ENCODE measurements at places on chromosomes 11 and 22.

DNA sequence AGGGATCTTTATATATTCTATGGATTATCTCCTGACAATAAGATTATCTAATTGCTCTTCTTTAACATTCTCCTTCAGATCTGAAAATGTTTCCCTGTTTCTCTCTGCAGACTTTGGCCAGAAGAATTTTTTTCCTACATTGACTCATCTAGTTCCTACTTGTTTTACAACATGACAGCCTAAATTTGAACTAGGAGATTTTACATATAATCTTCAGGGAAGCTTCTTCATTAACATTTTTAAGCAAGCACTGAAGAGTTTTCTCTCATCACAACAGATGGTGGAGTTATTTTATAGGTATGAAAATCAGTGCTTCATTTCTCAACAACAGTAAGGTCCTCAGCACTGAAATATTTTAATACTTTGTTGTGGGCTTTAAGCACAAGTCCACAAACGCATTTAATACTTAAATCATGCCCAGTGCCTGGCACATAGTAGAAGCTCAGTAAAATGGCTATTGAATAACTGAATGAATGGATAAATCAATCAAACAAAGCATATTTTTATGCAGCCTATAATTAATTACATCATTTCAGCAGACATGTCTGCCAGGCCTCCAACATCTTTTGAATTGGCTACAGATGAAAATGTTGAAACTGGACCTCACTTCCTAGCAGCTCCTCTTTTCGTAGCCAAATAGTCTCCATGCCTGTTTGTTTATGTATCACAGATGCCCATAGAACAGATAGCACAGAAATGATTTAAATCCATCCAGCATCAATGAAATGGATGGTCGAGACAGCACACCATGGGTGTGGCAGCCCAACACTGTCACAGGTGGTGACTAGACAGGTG, 117.3 kb upstream of the POU2AF2 start:
- DNase-seq: no peak

DNA sequence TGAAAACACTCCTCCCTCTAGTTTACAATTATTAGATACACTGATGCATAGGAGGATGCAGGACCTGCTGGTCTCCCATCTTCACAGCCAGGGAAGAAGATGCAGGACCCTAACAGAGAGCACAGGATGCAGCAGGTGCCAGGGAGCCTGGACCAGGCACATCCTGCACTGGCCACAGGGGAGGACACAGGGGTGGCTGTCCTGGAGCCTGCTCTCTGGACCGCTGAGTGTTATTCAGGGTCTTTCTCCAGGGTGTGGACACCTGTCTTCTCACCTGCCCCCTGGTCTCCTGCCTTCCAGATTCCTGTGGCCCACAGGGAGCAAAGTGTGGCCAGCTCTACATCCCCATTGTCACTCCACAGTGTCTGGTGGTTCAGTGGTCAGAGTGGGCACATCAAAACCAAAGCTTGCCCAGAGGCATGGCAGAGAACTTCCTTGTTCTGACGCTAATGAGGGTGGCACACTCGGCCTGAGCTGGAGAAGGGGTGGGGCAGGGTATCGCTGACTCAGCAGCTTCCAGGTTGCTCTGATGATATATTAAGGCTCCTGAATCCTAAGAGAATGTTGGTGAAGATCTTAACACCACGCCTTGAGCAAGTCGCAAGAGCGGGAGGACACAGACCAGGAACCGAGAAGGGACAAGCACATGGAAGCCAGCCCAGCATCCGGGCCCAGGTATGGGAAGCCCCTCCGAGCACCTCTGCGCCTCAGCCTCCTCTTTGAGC, at the start of gene APOBEC3A:
TSS of gene APOBEC3A (plus strand) at position 564 of the 725 bp plus-strand sequence. CDS start at position 647, 83 bp downstream.
- DNase-seq: no peak

DNA sequence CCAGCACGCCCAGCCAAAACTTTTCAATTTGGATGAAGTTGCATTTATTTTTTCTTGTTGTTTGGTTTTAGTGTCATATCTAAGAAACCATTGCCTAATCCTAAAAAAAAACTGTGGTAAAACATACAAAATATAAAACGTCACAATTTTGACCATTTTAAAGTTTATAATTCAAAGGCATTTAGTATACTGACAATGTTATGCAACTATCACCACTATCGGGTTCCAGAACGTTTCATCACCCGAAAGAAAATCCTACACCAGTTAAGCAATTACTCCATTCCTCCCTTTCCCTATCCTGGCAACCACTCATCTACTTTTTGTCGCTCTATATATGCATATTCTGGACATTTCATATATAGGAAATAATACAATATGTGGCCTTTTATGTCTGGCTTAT, 30.5 kb upstream of the PHOX2A start:
- no peak for DNase-seq

DNA sequence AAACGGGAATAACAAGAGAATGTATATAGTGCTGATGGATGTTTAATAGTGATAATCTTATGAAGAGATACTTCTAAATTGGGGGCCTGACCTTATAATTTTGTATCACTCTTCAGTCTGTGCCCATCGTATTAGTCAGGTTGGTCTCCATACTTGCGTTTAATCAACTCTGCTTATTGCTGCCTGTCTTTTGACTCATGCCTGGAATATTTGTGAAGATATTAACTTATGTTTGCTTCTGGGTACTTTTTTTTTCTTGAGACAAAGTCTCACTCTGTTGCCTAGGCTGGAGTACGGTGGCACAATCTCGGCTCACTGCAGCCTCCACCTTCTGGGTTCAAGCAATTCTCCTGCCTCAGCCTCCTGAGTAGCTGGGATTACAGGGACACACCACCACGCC, 24.0 kb downstream of the TMEM135 start:
- DNase-seq: no peak

DNA sequence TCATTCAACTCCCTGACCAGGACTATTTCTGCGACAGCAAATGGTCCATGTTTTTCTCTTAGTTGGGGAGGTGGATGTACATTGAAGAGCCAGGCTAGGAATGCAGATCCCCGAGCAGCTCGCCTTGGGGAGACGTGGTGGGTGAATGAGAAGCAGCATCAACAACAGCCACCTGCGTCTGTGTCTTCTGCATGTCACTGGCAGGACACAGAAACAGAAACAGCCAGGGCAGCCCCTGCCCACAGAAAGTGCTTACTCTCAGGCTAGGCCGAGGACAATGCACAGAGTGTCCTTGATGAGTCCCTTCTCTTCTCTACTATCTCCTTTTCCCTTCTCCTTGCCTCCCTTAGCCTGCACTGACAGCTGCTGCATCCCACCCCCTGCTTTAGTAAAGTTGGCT, 541.9 kb upstream of the CADM1 start:
- DNase-seq: no peak

- no peak for DNase-seq
Observed at GRCh38 chr11:134794192-134794591, 382.1 kb upstream of the B3GAT1 start.

- DNase-seq: no peak
Observed at GRCh38 chr11:99422581-99423427, 402.1 kb downstream of the CNTN5 start.

DNA sequence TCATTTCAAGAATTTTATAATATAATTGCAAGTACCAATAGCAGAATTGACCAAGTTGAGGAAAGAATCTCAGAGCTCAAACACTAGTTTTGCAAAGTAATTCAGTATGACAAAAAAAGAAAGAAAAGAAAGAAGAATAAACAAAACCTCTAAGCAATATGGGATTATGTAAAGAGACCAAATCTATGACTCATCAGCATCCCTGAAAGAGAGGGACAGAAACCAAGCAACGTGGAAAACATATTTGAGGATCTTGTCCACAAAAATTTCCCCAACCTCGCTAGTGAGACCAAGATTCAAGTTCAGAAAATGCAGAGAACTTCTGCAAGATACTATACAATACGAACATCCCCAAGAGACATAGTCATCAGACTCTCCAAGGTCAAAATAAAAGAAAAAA, 203.7 kb upstream of the DDI1 start:
- DNase-seq: no peak

GRCh38 chr11:94861306-94861845, 93.2 kb downstream of the AMOTL1 start:
- DNase-seq: no peak

- no peak for DNase-seq
Observed at GRCh38 chr11:129739339-129739738, 76.3 kb upstream of the TMEM45B start.

- DNase-seq: no peak
Observed at GRCh38 chr11:17633987-17634775, 85.2 kb upstream of the MYOD1 start.

DNA sequence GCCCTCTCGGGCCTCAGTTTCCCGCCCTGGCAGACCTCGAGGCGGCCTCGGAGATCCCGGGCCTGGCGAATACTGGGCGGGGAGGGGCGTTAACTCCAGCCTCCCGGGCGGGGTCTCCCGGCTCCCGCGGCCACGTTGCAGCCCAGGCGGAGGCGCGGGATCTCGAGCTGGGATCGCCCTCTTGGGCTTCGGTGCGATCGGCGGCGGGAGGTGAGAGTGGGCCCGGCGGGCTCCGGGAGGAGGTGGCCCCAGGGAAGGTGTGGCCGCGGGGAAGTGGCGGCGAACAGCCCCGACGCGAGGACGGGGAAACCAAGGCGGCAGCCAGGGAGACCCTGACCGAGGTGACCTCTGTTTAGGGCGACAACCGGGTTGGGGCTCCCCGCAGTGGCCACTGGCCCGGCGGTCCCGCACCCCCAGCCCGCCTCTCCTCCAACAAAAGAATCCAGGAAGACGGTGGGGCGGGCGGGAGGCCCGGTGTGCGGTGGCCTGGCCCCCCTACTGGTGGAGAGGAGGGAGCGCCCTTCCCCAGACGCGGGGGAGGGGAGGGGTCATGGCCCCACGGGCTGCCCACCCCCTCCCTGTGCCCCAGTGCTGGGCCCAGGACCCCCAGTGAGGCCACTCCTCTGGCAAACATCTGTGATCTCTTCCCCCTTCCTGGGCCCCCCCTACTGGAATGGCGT, at the start of gene PHETA2:
TSS of gene PHETA2 (plus strand) at position 117 of the 680 bp plus-strand sequence. CDS start 3,046 bp downstream, outside the sequence.
- DNase-seq: no peak

DNA sequence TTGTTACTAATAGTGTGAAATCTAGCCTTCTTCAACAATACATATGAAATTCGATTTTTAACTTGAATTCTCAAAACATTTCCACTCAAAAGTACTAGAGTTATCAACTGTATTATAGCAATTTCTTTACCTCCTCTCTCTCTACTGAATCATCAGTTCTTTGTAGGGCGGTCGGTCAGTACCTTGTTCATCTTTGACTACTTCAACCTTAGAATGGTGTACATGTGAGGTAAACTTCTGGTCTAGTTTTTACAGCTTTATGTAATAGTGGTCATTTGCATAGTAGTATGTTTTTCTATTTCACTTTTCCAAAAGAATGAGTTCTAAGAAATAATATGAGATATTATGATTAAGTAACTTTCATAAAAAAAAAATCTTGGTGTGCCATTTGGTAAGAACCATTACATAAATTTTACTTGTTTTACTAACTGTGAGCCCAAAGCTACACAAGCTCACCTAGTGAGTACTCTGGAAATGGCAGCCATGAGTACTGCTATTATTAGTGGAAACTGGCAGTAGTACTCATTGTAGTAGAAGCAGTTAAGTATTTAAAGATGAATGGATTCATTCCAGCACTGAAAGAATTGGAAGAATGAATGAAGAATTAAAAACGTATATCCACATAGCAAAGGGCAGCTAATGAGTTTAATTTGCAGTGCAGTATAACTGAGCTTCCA, 30.1 kb downstream of the SESN3 start:
- DNase-seq: no peak

GRCh38 chr11:59173080-59173963, 1.4 kb downstream of the DTX4 start:
- DNase-seq: no peak

DNA sequence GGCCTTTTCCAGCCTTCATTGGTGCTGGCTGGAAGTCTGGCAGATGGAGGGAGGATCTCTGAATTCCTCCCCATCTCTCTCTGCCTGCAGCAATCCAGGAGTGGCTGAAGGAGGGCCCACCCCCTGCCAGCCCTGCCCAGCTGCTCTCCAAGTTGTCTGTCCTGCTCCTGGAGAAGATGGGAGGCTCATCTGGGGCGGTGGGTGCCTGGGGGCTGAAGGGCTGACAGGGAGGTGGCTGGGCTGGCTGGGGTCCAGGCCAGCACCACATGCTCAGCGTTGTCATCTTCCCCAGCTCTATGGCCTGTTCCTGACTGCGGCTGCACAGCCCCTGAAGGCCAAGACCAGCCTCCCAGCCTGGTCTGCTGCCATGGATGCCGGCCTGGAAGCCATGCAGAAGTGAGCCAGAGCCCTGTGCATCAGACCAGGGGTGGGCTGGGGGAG, 12.2 kb downstream of the TKFC start:
- DNase-seq: no peak

DNA sequence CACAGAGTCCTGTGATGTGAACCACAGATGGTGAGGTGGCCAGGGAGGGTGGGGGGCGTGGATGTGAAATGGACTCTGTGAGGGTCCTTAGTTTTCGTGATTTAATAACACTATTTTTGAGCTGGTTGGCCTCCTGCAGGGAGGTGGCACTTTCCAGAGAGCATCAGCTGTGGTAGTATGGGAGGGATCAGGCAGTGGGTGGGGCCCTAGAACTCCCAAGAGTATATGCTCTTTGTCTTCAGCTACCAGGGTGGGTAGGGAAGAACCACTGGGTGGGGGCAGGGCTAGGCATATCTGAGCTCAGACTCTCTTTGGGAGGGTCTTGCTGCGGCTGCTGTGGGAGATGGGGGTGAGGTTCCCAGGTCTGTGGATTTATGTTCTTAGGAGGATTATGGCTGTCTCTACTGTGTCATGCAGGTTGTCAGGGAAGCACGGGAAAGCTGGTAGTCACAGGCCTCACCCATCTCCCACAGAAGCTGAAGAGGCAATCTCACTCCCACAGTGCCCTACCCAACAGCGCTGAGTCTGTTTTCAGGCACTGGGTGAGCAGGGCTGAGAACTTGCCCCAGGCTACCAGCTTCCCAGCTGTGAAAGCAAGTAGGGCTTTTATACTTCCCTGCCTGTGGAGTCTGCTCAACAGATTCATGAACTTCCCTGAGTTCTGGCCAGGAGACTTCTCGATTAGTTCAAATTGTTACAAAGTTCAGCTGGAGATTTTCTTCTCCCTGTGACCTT, 47.9 kb upstream of the SNX19 start:
- DNase-seq: no peak

- no peak for DNase-seq
Observed at GRCh38 chr11:72741849-72742512, 10.2 kb downstream of the ARAP1 start.

DNA sequence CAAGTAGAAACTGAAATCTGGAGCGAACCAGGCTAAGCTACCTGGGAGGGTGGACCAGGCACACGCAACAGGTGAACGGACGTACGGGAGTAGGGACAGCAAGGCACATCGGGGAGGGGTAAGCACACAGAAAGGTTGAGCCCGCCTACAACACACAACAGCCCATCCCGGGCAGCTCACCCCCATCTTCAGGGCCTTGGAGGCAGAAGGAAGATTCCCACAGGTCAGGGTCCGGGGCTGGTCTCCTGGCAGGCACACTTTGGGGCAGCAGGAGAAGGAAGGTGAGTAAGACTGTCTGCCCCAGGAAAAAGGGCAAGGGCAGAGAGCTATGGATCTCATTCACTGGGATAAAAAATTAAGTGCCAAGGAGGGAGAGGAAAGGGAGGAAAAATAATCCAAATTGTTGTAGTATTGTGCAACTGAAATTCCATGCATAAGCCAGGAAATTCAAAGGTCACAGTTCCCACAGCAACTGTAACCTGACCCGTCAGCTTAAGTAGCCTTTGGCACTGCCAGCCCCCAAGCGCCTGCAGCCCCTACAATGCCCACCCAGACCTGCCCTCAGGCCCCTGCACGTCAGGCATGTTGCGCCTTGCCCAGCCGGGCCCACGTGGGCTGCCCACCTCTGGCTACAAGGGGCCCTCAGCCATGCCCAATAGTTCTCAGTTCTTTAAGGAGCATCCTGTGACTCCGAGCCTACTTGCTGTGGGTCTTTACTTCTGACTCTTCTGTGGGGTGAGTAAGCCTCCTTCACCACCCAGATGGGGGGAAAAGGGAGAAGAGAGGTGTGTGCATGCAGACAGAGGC, 51.8 kb downstream of the MICAL3 start:
- no peak for DNase-seq

- DNase-seq: no peak
Observed at GRCh38 chr11:316891-317301, 3.1 kb downstream of the IFITM1 start.

Data from DMS153 (cell line).